NT2/D1 (cell line): ENCODE measurements at places on chromosomes 4 and X.

DNA sequence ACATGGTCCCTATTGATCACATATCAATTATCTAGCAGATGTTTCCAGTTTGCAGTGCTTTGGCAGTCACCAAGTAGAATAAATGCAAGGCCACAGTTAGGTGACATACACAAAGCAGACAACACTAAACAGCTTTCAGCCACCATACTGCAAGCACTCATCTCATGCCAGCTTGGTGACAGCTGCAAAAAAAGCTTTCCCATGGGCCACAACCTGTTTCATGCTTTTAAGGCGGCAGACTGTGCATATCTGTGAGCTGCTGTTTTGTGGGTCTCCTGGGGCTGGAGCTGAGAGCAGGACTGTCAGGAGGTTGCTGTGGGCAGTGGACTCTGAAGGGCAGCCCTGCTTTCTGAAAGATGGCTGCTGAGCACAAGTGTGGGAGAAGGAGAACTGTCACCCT is 82.6 kb downstream of the FHDC1 start:
- DNase-seq: no peak

DNA sequence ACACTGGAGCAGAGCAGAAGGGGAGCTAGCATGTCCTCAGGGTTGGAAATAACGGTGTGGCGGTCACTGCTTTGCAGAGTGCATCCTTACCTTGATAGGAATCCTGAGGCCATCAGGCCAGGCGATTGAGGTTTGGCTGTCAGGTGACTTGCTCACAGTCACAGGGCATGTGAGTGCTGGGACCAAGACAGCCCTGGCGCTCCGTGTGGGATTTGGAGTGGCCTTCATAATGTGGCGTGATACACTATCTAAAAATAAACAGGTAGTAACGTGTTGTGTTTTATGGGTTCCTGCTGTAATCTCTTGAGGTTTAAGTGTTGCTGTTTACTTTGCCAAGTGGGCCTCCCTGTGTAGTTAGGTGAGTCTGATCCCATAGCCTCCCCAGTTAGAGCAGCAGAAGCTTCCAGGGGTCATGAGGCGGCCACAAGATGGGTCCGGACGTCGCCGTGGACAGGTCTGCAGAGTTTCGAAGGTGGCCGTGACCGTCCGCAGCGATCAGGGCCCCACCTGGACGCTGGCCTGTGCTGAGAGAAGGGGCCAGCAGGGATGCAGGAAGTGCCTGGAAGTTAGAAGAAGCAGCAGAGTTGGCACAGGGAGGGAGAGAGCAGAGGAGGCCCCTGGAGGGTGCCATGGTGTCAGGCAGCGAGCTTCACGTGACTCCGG is 27.7 kb downstream of the RGS12 start:
- DNase-seq: no peak

DNA sequence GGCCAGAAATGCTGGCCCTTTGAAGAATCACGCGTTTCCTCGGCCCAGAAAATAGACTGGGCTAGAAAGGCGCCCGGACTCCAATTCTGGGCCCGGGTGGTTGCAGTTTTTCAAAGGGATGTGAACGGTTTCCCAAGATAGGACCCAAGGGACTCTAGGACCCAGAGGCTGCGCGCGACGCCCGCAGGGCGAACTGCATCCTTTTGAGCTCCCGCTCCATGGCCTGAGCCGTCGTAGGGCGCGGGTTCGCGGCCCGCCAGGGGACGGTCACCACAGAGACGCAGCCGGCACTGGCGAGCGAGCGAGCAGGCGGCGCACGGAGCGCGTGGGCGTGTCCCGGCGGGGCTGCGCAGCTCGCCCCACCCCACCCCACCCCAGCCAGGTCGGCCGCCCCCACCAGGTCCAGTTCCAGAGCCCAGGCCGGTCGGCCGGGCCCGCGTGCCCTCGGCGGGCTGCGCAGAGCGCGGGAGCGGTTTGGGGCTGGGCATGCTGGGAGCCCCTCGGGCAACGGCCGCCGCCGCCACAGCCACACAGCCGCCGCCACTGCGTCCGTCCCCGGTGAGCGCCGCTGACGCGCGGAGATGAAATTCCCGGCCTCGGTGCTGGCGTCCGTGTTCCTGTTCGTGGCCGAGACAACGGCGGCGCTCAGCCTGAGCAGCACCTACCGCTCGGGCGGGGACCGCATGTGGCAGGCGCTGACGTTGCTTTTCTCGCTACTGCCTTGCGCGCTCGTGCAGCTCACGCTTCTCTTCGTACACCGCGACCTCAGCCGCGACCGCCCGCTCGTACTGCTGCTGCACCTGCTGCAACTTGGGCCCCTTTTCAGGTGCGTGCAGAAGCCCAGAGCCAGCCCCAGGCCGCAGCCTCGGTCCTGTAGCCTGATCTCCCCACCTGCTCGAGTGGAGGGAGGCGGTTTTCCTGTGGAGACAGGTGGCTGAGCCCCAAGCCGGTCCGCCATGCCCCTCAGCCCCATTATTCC is at the start of gene XK:
Gene XK (plus strand): TSS at position 411 of the 979 bp plus-strand sequence. CDS start 171 bp downstream, at position 582.
- DNase-seq: peak; percentile 73

DNA sequence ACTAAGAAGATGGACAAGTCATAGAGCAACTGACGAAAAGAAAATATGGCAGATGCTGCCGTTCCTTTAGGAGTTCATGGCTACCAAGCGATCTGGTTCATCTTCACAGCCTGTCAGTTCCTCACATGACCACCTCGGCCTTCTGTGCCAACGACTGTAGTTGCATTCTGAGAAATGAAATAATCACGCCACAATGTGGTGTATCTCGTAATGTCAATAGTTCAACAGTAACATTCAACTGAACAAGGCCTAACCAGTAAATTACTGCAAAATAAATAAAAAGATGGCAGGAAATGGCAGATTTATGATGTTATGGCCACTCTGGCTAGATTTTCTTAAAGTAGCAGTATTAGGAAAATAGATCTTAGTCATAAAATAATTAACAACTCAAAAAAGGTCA is 4.4 kb downstream of the GPRIN3 start:
- no peak for DNase-seq

DNA sequence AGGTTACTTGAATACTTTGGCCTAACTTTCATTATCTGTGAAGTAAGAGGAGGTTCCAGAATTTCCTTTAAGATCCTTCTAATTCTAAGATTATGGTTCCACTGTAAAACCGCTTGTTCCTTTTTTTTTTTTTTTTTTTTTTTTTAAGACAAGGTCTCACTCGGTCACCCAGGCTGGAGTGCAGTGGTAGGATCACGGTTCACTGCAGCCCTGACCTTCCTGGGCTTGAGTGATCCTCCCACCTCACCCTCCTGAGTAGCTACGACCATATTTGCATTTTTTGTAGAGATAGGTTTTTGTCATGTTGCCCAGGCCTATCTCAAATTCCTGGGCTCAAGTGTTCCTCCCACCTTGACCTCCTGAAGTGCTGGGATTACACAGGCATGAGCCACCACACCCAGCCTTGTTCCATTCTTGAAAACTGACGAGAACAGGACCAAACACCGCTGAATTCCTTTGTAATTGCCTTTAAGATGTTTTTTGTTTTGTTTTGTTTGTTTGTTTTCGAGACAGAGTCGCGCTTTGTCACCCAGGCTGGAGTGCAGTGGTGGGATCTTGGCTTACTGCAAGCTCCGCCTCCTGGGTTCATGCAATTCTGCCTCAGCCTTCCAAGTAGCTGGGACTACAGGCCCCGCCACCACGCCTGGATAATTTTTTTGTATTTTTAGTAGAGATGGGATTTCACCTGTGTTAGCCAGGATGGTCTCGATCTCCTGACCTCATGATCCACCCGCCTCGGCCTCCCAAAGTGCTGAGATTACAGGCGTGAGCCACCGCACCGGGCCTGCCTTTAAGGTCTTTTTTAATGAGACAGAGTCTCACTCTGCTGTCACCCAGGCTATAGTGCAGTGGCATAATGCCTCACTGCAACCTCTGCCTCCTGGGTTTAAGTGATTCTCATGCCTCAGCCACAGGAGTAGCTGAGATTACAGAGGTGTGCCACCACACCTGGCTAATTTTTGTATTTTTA is 6.8 kb downstream of the PDS5A start:
- DNase-seq: no peak

- no peak for DNase-seq
Observed at GRCh38 chrX:19870710-19871490, 16.5 kb downstream of the SH3KBP1 start.
